ENCODE measurements at places on chromosomes 16 and 17.
A peak's percentile ranks its signal among the peaks of the same experiment; 100 is the strongest.

GRCh38 chr17:77233635-77234334, 93.0 kb downstream of the SEC14L1 start:
- DNase-seq: peak; percentile 89

DNA sequence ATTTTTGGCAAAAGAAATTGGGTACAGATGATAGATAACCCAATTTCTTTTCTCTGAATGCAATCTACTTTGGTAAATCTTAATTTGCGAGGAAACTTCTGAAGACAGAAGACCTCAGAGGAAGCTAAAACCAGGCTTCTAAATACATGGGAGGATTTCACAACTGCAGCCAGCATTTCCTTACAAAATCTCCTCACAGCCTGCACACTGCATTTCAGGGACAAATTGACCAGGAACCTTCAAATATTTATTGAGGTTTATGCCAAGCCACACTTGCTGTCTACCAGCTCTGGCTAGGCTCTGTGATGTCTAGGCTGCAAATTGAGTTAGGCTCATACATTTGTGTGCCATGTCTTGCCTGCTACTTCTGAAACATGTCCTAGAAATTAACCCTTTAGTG, 167.3 kb upstream of the CDH5 start:
- DNase-seq: no peak

DNA sequence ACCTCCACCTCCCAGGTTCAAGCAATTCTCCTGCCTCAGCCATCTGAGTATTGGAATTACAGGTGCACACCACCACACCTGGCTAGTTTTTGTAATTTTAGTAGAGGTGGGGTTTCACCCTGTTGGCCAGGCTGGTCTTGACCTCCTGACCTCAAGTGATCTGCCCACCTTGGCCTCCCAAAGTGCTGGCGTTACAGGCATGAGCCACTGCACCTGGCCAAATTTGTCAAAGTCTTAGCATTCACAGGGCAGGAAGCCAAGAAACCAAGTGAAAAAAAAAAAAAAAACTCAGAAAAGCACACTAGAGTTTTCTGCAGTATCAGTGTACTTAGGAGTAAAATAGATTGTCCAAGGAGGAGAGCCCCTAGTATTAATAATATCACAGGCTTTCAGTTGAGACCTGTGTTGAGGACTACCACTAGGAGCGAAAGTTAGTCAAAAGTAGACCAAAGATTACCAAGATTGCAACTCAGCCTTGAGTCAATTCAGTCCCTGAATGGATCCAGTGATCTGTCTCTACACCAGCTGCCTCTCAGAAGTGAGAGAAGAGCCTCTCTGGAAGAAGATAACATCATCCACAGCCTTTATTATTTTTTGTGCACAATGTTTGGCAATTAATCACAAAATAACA, 159.7 kb downstream of the CEP112 start:
- no peak for DNase-seq

- DNase-seq: no peak
These were observed 39.9 kb upstream of the BCO1 start for GRCh38 chr16:81198635-81199034.

DNA sequence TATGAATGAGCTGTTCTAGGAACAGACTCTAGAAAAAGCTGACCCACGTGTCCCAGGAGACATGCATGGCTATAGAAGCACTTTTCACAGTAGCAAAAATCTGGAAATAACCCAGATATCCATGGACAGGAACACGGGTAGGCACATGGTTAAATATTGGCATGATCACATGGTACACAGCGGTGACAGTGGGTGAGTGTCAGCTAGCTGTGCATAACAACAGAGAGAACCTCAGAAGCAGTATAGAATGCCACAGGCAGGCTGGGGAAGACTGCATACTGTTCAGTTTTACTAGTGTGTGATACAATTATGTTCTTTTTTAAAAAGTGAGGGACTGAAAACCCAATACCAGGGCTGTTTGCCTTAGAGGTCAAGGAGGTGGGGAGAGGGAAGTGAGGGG, 31.4 kb downstream of the EPN2 start:
- DNase-seq: no peak

- DNase-seq: no peak
These were observed 139.0 kb downstream of the RAB11FIP4 start for GRCh38 chr17:31530391-31530985.

DNA sequence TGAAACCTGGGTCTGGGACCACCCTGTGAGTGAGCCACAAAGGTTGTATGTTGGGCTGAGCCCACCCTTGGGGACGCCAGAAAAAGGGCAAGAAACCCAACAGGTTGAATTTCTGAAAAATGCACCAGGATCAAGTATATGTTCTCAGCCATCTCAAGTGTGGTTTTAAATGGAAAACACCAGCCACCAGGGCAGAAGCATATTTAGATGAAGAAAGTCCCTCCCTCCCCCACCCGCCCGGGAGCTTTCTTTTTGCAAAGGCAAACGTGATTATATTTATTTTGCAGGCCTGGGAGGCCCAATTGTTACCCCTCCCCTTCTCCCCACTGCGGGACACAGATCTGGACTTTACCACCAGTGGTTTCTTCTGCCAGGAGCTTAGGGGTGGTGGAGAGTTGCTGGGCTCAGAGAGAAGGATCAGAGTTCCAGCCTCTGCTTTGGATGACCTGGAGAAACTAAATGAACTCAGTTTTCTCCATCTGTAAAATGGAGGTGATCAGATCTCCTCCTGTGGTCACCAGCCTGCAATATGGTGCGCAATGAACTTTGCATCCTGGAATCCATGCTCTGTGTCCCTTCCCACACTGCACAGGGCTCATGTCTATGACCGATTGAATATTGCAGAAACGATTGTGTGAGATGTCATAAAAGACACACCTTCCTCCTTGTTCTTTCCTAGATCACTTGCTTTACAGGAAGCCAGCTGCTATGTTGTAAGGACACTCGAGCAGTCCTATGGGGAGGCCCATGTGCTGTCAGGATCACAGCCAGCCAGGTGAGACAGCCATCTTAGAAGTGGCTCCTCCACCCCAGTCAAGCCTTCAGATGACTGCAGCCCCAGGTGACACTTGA, 21.0 kb upstream of the NGFR start:
- no peak for DNase-seq

GRCh38 chr17:66777689-66778225, 57.2 kb upstream of the CACNG5 start:
- DNase-seq: no peak

GRCh38 chr17:42698736-42699414, 16.5 kb downstream of the CNTNAP1 start:
- DNase-seq: no peak

DNA sequence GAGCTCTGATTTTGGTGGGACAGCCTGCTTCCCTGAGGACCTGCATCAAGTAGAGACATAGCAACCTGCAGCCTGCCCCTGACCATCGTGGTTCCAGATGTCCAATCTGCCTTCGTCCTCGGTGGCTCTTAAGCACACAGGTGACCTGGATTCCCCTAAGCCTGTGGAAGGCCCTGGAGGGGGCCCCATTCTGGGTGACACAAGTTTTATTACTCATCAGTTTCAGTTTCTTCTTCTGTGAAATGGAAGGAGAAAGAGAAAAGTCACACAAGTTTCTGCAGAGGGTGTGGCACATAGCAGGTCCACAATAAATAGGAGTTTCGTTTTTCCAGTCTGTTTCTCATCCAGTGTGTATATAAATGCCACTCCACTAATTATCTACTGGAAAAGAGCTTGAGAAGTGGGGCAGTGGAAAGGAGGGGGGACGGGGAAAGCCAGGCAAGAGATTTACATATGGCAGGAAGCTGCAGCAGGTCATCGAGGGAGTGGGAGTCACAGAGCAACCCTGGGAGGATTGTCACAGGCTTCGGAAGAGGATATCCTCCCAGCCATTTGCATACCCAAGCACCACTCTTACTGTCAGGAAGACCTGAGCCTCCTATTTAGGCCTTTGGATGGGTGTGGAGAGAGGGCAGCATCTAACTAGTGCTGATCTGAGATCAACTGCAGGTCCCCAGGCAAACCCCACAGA, 10.0 kb upstream of the NOS2 start:
- DNase-seq: no peak

DNA sequence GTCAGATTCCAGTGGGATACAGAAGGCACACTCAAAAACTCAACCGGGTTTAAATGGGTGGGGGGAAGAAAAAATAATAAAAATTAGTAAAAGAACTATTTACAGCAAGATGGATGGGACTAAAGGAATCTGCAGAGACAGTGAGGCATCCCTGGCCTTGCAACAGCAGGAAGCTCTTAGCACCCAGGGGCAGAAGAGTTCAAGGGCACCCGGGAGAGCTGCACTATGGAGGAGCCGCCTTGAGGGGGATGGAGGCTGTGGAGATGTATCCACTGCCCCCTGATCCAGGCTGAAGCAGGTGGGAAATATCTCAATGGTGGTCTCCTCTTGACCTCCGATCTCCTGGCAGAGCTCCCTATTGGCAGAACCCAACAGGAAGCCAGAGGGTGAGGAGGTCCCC, 69.4 kb upstream of the NFAT5 start:
- no peak for DNase-seq

DNA sequence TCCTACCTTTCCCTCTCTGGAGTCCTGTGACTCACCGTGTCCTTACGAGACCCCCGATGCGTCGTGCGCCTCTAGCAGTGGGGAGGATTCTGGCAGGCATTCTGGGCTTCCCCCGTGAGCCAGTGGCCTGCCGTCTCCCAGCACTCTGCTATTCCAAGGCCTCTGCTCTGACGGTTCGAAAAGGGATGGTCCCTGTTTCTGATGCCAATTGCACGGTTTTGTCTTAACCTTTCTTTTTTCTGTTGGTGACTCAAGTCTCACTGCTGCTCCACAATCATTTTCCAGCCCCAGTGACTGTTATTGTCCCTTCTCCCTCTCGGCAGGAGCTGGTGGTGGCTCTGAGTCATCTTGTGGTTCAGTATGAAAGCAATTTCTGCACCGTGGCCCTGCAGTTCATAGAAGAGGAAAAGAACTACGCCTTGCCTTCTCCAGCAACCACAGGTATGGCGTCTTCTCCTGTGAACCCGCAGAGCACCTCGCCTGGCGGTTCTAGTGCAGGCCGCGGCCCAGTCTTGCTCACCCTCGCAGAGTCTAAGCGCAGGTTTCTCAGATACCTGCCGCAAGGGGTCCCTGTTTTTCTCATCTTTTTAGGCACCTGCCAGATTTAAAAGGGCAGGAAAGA, 100.1 kb upstream of the CHMP6 start:
- peak; percentile 94 for DNase-seq

DNA sequence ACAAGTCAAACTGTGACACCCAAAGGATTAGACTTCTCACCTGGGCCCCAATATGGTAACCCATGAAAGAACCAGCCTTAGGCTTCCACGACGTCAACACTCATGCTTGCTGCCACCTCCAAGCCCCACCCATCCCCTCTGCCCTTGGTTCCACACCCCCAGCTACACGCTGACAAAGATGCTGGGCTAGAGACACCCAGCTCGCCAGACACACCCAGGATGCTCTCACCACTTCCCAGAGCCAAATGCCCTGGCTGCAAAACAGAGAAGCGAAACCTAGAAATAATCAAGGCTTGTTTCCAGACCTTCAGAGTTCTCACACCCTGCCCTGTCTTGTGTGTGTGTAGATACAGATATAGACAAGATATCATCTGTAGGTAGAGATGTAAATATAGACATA, 26.0 kb upstream of the ADCY9 start:
- DNase-seq: no peak

GRCh38 chr17:3207367-3207766, at the start of gene OR1A1:
Gene OR1A1, plus strand, starts transcription at chr17:3207667. Its CDS starts 7,954 bp downstream, at chr17:3215621.
- DNase-seq: no peak

DNA sequence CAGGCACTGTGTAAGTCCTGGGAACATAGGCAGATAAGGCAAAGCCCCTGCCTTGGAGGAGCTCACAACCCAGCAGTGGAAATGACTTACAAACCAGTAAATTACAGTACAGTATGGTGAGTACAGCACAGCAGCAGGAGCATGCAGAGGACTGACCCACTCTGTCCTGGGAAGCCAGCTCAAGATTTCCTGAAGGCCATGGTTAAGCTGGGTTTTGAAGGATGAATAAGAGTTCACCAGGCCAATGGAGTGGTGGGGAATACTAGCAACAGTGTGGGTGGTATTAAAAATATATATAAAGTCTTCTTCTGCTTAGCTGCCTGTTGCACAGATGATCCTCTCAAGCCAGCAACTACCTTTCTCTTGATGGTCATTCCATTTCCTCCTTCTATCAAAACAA, 3.0 kb upstream of the GAN start:
- DNase-seq: no peak

DNA sequence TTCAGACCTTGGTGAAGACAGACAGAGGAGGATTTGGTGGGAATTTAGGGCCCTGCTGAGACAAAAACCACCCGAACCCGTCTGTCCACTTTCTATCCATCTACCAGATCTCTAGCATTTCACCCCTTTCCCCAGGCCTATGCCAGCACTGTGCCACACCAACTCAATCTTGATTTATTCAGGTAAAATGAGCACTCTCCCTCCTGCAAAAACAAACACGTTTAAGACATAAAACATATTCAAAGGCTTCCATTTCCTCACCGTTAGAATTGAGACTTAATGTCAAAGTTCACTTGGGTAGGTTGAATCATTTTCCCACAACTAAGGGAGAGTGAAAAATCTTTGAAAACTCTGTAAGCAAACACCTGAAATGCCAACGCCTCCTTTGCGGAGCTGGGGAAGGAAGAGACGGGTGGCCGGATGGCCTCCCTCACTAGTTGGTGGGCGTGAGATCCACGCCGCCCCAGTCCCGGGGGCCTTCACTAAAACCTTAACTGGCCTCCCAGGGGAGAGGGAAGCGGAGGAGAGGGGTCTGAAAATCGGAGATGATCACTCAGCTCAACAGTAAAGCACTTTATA, 862 bp downstream of the DCAKD start:
- peak; percentile 61 for DNase-seq

DNA sequence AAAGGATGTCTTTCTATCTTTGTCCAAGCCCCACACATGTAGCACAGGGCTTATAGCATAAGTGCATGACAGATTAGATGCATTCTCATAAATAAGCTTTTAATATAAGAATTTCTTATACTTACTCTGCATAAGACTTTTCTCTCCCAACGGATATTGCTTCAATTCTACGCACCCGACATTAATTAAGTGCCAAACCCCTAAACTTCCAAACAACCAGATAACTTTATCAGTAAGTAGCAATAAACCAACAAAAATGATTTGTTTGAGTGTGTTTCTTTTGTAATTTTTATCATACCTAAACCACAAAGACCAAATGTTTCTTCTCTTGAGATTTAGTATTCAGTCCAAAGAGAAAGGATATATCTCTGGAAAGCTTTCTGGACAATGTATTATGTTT, 391.5 kb downstream of the CDH8 start:
- no peak for DNase-seq
